ENCODE measurements at places on chromosomes 12 and 14.

DNA sequence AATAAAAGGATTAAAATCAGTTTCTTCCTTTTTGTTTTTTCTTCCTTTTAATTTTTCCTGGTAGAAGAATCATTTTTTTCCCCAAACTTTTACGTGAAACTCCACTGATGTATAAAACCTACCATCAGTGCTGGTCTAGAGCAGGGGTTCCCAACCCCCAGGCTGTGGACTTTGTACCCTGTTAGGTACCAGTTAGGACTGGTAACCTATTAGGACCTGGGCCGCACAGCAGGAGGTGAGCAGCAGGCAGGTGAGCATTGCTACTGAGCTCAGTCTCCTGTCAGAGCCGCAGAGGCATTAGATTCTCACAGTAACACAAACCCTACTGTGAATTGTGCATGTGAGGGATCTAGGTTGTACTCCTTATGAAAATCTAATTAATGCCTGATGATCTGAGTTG, 10.1 kb downstream of the SMCO2 start:
- no peak for DNase-seq

- DNase-seq: peak; percentile 4
These were observed 24.2 kb downstream of the OTUB2 start for GRCh38 chr14:94050231-94050880.

DNA sequence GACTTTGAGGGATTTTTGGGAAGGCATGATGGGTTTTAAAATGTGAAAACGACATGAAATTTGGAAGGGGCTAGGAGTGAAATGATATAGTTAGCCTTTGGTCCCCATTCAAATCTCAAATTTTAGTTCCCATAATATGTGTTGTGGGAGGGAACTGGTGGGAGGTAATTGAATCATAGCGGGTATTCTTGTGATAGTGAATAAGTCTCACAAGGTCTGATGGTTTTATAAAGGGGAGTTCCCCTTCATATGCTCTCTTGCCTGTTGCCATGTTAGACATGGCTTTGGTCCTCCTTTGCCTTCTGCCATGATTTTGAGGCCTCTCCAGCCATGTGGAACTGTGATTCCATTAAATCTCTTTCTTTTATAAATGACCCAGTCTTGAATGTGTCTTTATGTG, 72.8 kb downstream of the SLC16A7 start:
- no peak for DNase-seq

GRCh38 chr12:127729381-127729780, 537.6 kb upstream of the TMEM132C start:
- DNase-seq: no peak

- no peak for DNase-seq
These were observed 28.1 kb downstream of the BTBD7 start for GRCh38 chr14:93304771-93305170.

DNA sequence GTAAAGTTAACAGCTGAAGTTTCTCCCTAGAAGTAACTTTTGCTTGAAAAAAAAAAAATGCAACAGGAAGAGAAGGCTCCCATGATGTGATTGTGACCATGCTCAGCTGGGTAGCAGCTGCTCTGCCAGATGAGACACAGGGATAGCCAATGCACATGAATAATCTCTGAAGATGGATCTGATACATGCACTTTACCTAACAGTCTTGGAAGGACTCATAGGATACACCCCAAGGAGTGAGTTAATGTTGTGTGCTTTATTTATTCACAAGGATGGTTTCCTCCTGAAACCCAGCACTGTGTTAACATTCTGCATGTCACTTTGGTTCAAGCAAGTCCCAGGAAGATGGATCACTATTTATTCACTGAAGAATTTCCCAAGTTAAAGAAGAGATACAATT, 46.5 kb downstream of the NDUFA12 start:
- DNase-seq: no peak

DNA sequence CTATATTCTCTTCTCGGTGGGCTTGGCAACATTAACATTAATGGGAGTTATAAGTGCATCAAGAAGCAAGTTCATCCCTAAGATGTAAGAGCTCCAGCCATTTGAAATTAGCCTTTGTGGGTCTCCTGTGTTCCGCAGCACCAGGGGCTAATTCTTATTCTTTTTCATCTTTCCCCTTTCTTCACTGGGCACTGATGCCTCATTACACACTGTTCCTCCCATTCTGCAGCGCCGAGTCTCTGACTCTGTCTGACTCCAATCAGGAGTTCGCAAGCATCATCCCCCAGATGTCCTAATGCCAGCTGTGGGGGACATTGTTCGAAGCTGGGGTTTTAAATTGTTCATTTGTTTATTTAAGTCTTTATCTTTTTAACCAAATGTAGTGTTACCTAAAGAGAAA, 341.3 kb downstream of the EGLN3 start:
- DNase-seq: no peak

DNA sequence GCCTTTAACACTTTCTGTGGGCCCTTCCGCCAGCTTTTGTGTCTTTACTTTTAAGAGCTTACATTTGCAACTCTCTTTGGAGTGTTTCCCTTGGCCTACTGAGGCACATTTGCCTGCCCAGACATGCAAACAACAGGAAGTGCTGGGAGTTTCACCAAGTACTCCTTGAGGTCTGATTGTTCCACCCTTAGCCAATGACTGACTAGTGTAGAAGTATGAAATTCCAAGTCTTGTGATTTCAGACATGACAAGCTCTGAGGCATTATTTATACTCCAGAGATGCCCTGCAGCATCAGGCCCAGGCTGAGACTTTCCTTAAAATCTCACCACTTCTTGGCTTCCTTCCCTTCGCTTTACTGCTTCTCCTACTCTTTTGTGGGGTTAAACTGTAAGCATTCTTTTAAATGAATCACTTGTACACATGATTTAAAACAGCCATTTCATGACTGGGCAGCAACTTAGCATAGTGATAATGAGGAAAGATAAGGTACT, 174.1 kb downstream of the SLC6A15 start:
- no peak for DNase-seq

DNA sequence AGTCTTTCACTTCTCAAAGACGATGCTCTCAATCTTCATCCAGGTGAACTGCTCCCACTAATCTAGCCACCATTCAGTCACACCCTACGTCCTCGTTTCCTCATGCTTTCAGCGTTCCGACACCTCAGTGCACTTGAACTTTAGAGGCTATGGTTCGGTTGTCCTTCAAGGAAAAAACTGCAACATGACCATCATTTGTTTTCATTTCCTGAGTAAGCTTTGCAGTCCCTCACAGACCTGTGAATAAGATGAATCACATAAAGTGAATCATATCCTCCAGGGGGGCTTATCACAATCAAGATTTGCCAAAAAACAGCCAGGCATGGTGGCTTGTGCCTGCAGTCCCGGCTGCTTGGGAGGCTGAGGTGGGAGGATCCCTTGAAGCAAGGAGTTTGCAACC, 80.2 kb downstream of the TMCC3 start:
- no peak for DNase-seq

DNA sequence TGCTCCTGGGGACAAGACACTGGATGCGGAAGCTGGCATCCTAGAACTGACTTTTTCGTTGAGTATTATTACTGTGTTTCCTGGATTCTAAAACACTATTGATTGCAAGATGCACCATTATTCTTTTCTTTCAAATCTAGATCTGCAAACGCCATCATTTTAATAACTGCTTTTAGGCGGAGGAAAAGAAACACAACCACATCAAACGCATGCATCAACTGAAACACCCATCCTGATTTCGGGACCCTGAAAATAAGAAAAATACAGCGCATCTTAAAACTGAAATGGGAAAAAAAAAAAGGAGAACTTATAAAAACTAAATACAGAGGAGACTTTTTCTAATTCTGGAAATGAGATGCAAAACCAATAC, 103.7 kb upstream of the MAX start:
- no peak for DNase-seq

Measured in activated CD4-positive, alpha-beta memory T cell treated with anti-CD3 and anti-CD28 coated beads for 36 hours (primary cell).